Stimulated activated naive CD4-positive, alpha-beta T cell treated with Interleukin-2 at 50 U/mL for 16 hours (primary cell): ENCODE measurements at places on chromosomes 2 and 18.

GRCh38 chr2:60294901-60295635, 258.4 kb downstream of the BCL11A start:
- no peak for DNase-seq

GRCh38 chr2:227394401-227394800, 6.7 kb upstream of the SCYGR1 start:
- DNase-seq, result no peak

GRCh38 chr2:15734674-15735483, 143.2 kb downstream of the DDX1 start:
- no peak for DNase-seq

DNA sequence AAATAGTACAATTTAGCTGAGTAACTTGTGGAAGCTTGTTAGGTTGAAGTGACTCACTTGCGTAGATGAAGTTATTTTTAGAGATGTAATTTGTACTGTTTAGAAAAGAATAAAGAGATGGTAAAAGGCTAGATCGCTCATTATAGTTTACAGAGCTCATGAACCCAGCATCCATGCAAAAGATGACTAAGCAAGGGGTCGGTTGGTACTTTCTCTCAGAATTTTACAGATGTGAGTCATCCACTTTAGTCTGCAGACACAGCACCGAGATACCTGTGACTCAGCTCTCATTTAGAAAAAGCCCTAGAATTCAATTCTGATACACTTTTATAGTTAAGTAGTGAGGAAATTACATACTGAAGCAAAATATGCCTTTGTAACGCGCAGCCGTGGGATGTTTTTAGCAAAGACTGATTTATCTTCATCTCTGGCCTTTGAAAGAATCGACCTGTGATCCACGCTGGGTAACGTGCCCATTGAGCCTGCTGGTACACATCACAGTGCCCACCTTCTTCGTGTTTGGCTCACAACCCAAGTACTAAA, 116.5 kb upstream of the FOSL2 start:
- DNase-seq, result peak; percentile 13

DNA sequence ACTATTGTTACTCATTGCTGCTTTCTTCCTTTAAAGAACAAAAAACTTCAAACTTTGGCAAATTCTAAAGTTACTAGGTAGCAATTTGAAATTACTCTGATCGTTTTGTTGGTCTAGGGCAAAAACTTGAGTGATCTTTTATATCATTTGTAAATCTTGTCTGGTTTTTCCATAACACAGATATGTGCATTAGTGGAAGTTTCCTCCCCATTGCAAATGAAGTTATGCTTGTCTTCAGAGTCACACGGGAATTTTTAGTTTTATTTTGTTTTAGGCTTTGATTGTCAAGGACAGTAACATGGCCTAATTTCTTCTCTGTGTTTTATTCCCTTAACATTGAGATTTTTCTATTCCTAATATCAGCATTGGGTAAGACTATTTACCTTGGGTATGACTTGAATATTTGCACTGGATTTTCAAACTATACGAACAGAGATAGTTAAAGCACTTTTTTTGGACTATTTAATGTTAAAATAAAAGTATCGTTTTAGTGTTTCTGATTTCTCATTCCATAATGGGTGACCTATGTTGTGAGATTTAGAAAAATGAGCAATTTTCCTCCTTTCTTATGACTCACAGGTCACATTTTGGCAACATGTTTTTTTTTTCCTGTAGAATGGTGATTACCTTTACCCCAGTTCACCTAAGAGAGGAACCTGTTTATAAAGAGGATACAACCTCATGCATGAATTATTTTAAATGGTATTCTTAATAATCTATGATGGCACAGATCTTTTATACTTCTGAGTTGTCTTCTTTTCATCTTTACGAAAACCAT, 65.0 kb downstream of the BABAM2 start:
- no peak for DNase-seq

GRCh38 chr2:166765141-166765540, 123.1 kb upstream of the XIRP2 start:
- no peak for DNase-seq
